Sigmoid colon (tissue), 7 donors: ENCODE measurements at places on chromosomes 11 and 22. TPM values are rescaled to one million over a fixed set of nuclear protein-coding genes. Genes with fewer than 3 reads are reported as not detected.

Gene SUSD2
- 4.6 TPM for total RNA-seq

Gene THY1
- total RNA-seq, result 59.8 TPM

Gene SPDYC
- total RNA-seq, result not detected

Gene PLA2G6
- total RNA-seq, result 36.2 TPM

Gene LYVE1
- total RNA-seq, result 113 TPM

Gene C22orf15
- not detected for total RNA-seq

Gene HMOX1
- total RNA-seq, result 14.2 TPM

Gene DEAF1
- total RNA-seq, result 23.9 TPM

Gene DBX1
- total RNA-seq, result not detected

Gene SIK3
- 53.2 TPM for total RNA-seq
